ENCODE measurements at places on chromosomes 1 and 21.

GRCh38 chr1:161478985-161479384 lies 26.3 kb upstream of the FCGR2A start:
- DNase-seq: no peak

- no peak for DNase-seq
Measured at GRCh38 chr1:87508247-87508787, 179.6 kb downstream of the LMO4 start.

DNA sequence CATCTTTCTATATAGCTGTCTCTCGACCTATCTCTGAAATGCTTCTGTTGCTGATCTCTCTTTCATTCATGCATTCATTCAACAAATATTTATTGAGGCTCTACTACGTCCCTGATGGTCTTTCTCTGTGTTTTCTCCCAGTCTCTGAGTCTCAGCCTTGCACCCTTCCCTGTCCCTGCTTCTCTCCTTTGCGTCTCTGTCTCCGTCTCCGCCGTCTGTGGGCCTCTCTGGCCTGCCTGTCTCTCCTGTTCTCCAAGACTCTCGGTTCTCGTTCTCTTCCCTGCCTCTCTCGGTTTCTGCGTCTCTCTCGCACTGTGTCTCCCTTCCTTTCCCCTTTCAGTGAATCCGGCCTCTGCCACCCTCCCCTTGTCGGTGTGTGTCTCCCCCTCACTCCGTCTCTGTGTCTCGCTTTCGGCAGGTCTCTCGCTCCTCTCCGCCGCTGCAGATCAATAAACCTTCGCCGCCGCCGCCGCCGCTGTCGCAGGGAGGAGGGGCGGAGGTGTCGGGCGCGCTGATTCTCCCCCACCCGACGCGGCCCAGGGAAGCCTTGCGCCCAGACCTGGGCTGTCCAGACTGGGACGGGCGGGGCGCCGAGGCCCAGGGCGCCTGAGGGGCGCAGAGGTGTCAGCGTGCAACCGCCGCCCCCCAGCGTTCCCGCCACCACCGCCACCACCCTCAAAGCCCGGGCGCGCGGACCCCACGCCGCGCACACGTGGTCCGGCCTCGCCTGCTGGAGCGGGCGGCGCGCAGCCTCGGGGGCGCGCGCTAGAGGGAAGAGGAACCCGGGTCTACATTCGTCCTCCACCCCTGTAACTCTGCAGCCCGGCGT lies 3.0 kb downstream of the EFNA3 start:
- peak; percentile 41 for DNase-seq

DNA sequence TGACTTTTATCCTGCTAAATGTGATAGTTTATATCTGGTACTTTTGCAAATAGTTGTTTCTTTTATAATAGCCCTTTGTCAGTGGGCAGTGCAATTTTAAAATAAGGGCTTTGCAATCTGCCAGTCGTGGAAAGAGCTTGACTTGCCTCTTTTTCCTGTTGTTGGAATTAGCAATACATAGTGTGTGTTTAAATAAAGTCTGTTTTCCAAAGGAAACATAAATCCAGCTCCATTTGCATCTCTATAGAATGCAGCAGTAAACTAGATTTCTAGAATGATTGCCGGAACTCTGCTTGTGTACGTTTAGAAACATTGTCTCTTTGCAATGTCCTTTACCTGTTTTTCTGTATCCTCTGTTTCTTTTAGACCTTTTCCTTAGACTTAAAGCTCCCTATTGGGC lies 33.1 kb downstream of the GABPA start:
- DNase-seq: no peak

- DNase-seq: no peak
Measured at GRCh38 chr21:31894457-31894856, 21.6 kb downstream of the HUNK start.

DNA sequence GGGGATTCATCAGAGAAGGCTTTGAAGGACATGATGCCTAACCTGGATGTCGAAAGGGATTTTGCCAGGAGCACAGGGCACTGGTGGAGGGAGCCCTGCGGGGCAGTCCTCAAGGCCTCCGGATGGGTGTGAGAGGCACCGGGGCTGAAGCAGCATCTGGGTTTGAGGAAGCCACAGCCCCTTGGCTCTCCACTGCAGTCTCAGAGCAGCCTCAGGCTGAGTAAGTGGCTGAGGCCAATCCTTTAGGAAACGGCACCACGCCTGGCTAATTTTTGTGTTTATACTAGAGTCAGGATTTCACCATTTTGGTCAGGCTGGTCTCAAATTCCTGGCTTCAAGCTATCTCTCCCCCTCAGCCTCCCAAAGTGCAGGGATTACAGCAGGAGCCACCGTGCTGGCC lies 12.0 kb downstream of the ERVH48-1 start:
- DNase-seq: no peak

DNA sequence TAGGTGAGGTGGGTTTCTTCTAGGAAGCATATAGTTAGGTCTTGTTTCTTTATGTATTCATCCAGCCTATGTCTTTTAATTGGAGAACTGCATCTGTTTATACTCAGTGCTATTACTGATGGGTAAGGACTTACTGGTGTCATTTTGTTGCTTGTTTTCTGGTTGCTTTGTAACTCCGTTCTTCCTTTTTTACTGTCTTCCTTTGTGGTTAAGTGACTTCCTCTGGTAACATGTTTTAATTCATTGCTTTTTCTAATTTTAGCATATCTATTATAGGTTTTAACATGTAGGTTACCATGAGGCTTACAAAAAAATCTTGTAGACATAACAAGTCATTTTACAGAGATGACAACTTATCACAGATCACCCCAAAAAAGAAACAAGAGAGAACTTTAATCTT lies 160.8 kb downstream of the VAV3 start:
- no peak for DNase-seq

DNA sequence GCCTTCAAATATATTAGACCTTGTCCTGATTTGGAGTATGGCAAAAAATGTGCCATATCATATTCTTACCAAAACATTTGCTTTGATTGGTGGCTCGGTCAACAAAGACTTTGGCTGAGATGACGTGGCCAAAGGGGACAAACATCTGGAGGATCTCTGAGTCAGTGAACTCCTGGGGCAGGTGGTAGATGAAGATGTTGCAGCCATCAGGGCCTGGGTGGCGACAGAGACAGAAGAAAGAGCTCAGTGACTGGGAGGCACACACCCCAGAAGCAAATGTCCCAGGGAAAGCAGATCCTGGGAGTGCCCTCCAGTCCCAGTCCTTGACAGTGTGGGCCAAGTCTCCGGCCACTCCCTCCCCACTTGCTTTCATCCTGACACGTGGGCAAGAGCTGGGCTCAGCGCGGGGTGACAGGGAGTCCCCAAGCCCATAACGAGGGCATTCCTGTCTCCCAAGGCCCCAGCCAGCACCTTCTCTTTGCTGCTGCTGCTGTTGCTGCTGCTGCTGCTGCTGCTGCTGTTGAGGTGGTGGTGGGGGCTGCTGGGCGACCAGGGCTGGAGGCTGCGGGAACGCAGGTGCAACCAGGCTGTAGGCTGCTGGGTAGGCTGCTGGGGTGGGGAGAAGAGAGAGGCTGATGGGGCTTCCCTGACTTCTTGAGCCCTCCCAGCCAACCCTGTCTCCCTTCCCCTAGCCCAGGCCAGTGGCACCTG lies 10.7 kb downstream of the CELF3 start:
- DNase-seq: no peak

- no peak for DNase-seq
Measured at GRCh38 chr21:34132202-34132601, 58.8 kb downstream of the MRPS6 start.

DNA sequence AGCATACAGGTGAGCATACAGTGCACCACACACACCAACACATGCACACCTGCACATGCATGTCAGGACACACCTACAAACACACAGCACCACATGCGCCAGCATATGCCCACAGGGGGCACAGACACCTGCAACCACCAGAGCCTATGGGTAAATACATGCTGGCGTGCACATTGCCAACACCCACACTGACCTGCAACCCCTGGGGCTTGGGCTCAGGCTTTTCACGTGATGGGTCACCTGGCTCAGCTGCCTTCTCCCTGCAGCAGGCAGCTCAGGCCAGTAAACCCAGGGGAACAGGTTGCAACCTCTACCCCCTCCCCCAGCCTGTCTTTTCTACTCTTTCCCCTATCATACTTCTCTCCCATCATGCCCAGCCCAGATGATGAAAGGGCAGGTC lies 8.1 kb downstream of the CD247 start:
- no peak for DNase-seq

DNA sequence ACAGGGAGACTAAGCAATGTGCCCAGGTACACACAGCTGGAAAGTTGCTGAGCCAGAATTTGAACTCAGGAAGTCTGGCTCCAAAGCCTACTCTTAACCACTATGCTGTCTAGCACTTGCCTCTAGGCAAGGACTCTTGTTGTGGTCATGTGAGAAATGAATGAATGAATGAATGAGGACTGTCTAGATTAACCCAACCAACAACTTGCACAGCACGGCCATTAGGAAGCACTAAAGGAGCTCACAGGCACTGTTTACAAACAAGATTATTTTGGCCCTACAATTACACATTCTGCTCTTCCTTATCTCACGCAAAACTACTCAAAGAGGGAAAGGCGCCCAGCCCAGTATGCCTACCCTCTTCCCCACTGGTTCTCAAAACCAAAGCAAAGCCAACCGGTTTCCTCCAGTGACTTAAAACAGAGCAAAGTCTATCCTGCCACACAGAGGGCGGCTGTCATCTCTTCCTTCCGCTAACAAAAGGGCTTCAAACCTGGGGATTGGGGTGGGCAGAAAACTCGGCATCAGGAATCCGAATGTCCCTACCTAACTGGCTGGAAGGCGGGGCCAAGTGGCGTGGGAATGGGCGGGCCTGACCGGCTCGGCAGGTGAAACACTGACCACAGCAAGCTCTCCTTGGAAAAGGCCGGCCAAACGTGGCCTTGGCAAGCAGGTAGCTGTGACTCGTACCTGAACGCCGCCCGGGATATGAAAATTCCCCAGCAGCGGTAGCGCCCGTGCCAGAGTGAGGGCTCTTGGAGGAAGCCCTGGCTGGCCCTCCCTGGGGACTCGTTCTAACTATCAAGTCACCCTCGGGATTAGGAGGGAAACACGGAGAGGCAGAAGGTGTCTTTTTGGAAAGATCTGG lies 948 bp downstream of the STK40 start:
- DNase-seq: peak; percentile 72

DNA sequence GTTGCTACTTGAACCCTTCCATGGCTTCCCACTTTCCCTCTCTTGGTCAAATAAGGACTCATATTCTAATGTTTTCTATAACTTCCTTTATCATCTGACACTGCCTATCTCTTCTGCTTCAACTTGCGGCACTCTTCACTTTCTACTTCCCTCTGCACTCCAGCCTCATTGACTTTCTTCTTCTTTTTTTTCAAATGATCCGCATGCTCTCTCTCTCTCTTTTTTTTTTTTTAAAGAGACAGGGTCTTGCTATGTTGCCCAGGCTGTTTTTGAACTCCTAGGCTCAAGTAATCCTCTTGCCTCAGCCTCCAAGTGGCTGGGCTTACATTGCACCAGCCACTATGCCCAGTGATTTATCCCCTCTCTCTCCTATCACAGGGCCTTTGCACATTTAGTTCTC lies 7.3 kb upstream of the IL10 start:
- no peak for DNase-seq

GRCh38 chr1:59750328-59751003 lies 64.3 kb upstream of the HOOK1 start:
- DNase-seq: no peak

DNA sequence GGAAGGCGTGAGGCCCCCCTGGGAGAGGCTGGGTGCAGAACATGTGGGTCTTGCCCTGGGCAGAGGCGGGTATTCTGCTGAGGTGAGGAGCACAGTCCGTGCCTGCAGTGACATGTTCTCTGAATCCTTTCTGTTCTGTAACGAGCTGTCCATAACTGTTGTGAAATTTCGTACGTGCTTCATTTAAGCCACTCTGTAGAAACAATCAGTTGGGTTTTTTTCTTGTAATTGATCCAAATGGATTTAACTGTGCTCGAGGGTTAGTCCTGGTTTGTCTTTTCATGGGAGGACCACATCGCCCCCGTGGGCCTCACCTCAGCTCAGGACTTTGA lies 45.4 kb upstream of the DIP2A start:
- DNase-seq: no peak

- no peak for DNase-seq
Measured at GRCh38 chr1:152968248-152968647, 2.2 kb upstream of the SPRR4 start.

DNA sequence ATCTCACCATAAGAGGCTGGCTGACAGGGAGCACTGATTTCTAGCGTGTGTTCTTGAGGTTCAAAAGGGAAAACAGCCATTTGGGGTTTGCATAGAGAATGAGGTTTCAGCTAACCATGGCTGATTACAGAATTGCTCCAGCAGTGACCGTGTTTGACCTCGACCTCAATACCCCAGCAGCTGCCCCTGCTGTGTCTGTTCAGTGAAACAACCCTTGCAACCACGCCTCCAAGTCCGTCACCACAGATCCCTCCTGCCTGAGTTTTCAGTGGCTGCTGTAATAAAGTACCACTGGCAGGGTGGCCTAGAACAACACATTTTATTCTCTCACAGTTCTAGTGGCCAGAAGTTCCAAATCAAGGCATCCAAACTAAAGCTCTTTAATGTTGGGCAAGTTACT lies 147.7 kb downstream of the HUNK start:
- no peak for DNase-seq

DNA sequence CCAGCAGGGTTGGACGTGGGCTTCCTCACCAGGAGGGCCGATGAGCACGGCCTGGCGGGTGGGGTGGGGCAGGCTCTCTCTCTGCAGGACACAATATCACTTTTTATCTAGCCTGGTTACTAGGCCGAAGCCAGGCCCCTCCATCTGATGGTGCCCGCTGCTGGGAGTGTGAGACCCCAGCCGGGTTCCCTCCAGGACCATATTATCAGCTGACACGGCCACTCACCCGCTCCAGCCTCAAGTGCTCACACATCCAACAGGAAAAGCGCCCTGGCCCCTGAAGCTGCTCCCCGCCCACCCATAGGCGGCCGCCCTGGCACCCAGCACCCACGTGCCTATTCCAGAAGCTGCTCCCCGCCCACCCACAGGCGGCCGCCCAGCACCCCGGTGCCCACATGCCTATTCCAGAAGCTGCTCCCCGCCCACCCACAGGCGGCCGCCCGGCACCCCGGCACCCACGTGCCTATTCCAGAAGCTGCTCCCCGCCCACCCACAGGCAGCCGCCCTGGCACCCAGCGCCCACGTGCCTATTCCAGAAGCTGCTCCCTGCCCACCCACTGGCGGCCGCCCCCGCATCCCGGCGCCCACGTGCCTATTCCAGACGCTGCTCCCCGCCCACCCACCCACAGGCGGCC lies 5.0 kb downstream of the SLC19A1 start:
- peak; percentile 6 for DNase-seq

DNA sequence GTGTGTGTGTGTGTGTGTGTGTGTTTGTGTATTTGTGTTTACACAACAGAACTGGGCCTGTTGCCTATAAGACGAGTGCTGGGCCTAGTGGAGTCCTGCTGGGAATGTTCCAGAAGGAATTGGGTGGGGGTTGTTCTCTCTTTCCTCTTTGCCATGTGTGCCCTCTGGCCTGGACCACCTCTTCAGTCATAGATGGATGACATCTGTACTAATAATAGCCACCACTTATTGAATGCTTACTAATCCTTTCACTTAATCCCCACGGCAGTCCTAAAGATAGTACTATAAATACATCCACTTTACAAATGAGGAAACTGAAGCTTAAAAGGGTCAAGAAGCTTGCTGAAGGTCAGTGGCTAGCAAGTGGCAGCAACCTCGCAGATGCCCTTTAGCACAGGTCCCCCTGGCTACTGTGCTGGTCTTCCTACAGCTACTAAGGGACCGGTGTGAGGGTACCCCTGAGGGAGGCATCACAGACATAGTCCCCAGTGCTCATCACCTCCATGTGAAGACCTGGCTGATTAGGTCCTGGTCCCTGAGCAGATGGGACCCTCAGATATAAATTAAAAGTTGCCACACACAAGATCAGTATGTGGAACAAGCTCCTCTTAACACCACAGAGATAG lies 55.2 kb upstream of the KIF1B start:
- DNase-seq: no peak

GRCh38 chr1:53512807-53513755 lies 53.9 kb downstream of the DMRTB1 start:
- no peak for DNase-seq

All from WTC11 (cell line).